ENCODE measurements at places on chromosomes 11 and 22.
A peak's percentile ranks its signal among the peaks of the same experiment; 100 is the strongest.

DNA sequence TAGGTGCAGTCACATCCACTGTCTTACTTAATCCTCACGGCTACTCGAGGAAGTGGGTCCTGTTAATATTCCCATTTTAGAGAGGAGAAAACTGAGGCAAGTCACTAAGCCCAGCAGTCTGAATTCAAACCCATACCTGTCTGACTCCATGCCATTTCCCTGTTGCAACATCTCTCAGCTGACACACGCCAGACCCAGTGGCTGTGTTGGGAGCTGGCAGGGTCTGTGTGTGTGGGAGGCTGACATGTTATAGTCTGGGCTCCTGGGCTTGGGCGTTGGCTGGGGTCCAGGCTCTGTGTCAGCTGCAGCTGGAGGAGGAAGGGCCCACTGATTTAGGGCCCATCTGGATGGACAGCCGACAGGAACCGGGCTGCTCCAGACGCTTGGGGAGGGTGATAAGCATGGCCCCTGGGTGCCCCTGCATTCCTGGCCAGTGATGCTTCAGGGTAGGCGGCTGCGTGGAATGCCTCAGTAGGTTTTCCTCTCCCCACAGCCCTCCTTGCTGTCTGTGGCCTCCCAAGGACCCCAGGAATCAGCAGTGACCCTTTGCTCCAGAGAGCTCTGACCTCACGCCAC lies 562.5 kb downstream of the MN1 start:
- DNase-seq, result peak; percentile 68

DNA sequence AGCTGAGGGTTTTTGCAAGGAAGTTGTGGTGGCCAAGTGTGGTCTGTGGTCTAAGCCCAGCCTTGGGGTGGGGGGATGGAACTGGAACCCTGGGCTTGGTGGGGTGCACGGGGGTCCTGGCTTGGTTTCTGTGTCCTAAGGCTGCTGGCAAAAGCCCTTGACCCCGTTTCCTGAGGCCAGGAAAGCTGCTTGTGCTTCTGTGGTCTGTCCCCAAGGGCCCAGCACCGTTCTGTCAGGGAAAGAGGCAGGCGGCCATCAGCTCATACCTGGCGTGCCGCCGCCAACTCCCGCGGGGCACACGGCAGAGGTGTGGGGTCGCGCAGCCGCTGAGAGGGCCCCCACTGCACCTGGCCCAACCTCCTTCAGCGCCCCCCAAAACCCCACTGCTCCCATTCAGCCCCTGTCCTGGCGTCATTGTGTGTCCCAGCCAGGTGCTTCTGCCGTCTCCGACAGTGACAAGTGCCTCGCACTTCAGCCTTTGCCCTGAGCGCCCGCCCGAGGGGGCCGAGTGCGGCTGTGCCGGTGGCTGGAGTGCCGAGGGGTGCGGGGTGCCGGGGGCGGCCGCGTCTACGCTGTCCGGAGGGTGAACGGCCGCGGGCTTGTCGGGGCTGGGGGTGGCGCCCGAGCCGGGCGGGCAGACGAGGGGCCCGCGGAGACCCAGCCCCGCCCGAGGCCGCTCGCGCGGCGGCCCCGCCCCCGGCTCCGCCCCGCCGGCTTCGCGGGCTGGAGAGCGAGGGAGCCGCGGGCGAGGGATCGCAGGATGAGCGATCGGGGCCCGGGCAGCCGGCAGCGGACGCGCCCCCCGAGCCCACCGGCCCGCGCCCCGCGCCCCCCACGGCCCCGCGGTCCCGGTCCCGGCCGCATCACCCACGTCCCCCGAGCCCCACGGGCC lies at the start of gene CNIH2:
Gene CNIH2 (plus strand): TSS at position 705 of the 892 bp plus-strand sequence. CDS start 282 bp downstream, outside the sequence.
- DNase-seq, result no peak

DNA sequence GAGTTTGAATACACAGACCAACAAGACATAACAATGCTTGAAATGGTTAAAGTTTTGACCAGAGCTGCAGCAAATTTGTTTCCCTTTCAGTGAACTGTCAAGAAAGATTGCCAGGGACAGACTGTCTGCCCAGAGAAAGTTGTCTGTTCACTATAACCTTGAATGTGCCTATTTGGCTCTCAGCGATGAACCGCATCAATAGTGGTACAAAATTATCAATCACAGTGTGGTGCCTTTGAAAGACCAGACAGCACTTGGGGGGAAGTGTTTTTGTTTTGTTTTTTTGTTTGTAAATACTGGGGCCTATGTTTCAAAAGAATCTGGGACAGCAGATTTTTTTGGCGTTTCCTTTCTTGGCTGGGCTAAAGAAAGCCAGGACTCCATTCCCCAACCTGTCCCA lies 123.1 kb downstream of the CD44 start:
- DNase-seq, result no peak

DNA sequence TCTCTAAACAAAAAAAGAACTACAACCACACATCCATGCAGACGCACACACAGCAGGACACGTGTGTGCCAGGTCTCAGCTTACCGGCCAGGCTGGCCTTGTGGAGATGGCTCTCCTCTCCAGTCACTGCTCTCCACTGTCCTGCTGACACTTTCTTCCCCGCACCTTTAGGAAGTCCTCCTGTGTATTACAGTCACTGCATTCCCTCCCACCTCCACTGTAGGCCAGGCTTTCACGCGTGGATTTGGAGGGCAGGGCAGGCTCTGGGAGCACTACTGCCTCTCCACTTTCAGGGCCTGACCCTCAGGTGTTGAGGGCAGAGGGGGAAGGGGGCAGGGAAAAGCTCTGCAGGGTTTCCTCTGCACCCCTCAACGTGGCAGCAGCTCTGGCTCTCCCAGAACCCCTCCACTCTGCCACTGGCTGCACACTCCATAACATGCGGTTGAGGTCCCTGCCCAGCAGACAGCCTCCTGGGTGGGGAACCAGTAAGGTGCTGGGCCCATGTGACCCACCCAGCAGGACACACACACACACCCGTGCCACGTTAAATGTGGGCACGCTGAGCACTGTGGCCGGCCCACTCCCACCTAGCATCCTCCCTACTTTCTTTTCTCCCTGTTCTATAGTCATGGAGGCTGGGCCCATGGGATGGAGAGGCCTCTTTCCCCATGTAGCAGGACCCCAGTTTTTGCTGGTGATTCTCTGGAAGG lies 107.0 kb upstream of the PITPNB start:
- DNase-seq, result no peak
